Neural progenitor cell (in vitro differentiated cells): ENCODE measurements at places on chromosomes 5 and 9. TPM values are rescaled to one million over a fixed set of nuclear protein-coding genes. Genes with fewer than 3 reads are reported as not detected.
A peak's percentile ranks its signal among the peaks of the same experiment; 100 is the strongest.

DNA sequence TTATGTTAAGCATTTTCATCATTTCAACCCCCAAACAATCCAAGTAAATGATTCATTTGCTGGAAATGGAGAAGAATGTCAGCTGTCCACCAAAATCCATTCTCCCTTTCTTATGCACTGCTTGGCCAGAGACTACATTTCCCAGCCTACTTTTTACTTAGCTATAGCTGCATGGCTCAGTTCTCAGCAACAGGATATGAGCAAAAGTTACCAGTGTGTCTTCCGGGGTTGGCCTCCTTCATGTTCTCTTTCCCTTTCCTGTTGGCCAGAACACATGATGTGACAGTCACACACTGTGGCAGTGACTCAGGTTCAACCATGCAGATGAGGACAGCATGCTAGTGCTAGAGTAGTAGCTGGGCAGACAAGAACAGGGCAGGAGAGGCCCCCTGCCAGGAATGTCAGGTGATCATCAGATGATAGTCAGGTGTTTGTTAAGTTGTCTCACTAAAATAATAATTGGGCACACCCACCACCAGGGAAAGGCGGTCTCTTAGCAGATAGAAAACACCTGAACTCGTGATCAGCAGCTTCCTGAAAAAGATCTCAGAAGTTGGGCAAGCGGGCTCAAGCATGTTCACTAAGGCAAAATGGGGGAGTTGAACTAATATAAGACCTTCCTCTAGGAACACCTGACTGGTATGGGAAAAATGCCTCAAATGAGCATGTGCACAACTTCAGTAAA is 12.2 kb downstream of the GPR150 start:
- DNase-seq = no peak

GRCh38 chr9:126043681-126044080 is 282.9 kb upstream of the MVB12B start:
- peak; percentile 34 for DNase-seq

Gene CCNO
- 0.93 TPM in 1 of 2 replicates, not detected in the other for total RNA-seq

Gene CKS2
- total RNA-seq = 693 and 741 TPM in 2 replicates

DNA sequence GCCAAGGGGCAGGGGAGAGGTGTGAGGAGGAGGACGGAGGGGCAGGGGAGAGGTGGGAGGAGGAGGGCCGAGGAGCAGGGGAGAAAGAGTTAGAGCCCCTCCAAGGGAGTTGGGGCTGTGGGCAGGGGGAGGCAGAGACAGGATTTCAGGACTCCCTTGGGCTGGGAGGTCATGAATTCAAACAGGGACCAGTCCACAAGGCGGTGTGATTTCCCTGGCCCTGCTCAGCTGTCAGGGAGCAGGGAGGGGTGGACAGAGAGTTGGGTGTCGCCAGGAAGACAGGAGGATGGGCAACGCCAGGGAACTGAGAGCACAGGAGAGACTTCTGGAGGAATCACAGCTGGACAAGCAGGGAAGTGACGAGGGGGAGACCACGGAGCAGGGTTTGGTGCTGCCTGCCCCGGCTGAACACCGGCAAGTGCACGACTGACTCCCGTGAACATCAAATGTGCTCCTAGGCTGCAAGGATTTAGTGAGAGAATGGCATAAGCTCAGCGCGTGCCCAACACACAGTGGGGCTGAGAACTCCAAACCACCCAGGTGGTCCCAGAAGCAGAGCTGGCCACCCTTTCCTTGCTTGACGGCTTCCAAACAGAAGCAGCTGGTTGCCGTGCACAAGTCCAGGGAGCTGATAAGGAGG is 17.8 kb upstream of the OLFM1 start:
- DNase-seq = peak; percentile 17
